ENCODE measurements at places on chromosomes 12 and 14.

DNA sequence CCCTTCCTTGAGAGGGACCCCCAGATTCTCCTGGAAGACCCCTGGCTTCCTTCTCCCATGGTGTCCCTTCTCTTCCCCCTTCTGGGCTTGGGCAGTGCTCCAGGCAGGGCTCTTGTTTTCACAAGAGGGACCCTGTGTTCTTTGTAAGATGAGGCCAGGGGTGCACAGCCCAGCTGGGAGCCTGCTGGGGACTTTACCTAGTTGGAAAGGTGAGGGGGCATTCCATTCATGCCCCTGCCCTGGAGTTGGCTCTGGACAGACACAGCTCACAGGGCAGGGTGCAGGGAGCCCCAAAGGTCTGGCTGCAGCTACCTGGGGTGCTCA lies 31.2 kb downstream of the ISCA2 start:
- no peak for DNase-seq

DNA sequence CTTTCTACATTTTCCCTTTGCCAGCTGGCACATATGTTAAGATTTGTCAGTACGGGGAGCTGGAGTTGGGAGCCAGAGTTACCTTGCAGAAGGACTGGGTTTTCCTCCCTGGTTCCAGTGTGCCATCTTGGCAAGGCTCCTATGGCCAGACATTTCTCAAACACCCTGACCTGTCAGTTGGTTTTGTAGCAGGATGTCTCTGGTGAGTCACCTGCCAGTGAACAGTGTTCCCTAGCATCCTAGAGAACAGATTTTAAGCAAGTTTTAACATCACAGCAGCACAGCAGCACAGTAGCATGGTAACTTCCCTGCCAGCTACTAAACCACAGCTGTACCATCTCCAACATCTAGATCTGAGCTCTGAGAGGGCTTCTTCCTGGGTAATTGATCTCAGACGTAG lies 26.2 kb upstream of the KTN1 start:
- DNase-seq = no peak

- no peak for DNase-seq
These were observed 400 bp downstream of the LRP1 start for GRCh38 chr12:57128519-57129247.

- peak; percentile 84 for DNase-seq
These were observed 7.9 kb downstream of the SETD1B start for GRCh38 chr12:121811434-121812319.

GRCh38 chr12:28987538-28988324 lies 161.3 kb upstream of the FAR2 start:
- DNase-seq = no peak

GRCh38 chr12:115042341-115042740 lies 358.4 kb upstream of the TBX3 start:
- DNase-seq = no peak

Measured in activated CD4-positive, CD25-positive, alpha-beta regulatory T cell treated with anti-CD3 and anti-CD28 coated beads, Interleukin-2, amount 50 U/mL, for 72 hours (primary cell).